ENCODE measurements at places on chromosomes 7 and 10.

- DNase-seq: peak; percentile 86
Measured at GRCh38 chr7:13989126-13989948, at the start of gene ETV1. Gene ETV1, minus strand, starts transcription at chr7:13989666. Its CDS starts 614 bp downstream, at chr7:13989052.

DNA sequence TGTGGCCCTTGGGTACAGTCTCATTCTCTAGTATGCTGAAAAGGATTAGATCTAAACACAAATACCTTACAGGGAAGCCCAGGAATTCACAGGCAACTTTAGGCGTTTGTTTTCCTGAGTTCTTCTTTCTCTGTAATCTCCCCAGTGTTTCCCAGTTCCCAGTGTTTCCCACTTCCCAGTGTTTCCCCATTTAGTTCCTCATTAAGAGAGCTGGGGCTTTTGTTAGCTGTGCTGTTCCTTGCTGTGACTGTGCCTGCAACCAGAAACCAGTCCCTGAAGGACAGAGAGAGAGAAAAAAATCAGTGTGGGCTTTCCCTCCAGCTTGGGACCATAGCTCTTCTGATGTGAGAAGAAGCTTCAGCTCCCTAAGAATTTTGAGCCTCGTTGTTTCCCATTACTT, 802.9 kb upstream of the COBL start:
- no peak for DNase-seq

- no peak for DNase-seq
Measured at GRCh38 chr10:47261121-47261520, 38.9 kb upstream of the GDF10 start.

DNA sequence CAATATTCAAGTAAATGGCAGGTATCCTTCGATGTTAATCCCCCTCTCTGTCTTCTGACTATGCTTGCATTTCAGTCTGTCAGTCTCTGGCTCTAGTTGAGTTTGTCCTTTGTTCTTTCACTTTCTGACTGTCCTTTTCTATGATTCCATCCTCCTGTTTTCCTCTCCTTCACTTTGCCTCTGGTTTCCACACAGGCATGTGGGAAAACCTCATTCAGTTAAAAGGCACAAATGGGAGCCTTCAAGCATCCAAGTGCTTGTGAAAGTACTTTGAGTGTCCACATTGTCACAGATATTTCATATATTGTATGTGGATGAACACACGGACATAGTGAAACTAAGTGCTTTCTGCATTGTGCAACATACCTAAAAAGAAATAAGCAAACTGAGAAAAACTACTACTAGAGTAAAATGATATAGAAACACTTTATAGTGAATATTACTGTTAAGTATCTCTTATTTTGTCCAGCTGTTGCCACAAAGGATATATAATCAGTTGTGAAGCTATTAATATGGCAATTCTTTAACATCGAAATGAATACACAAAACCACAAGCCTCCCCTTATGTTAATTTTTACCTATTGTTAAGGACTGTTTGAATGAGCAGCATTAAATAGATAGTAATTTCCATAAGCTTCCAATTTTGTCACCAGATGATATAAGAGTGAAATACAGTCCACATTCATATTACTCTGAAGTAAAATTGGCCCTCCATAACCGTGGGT, 71.7 kb downstream of the NRBF2 start:
- no peak for DNase-seq

GRCh38 chr7:57404343-57404966, 45.5 kb upstream of the ZNF716 start:
- no peak for DNase-seq

- DNase-seq: no peak
Measured at GRCh38 chr10:4556527-4556926, 269.5 kb upstream of the AKR1E2 start.

DNA sequence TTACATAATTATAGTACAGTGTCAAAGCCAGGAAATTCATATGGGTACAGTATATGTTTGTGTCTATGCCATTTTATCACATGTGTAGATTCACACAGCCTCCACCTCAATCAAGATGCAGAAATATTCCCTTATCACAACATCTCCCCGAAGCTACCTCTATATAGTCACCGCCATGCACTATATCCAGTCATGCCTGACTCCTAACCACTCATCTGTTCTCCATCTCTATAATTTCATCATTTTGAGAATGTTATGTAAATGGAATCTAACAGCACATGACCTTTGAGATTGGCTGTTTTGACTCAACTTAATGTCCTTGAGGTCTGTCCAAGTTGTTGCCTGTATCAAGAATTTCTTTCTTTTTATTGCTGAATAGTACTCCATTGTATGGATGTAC, 22.3 kb upstream of the SLC25A13 start:
- no peak for DNase-seq

GRCh38 chr7:46945328-46945727, 636.6 kb downstream of the TNS3 start:
- DNase-seq: no peak

GRCh38 chr10:37639200-37639599, 218.2 kb downstream of the ZNF248 start:
- DNase-seq: no peak

Measured in NCI-H446 (cell line).